ENCODE measurements at places on chromosomes 7 and 10.

DNA sequence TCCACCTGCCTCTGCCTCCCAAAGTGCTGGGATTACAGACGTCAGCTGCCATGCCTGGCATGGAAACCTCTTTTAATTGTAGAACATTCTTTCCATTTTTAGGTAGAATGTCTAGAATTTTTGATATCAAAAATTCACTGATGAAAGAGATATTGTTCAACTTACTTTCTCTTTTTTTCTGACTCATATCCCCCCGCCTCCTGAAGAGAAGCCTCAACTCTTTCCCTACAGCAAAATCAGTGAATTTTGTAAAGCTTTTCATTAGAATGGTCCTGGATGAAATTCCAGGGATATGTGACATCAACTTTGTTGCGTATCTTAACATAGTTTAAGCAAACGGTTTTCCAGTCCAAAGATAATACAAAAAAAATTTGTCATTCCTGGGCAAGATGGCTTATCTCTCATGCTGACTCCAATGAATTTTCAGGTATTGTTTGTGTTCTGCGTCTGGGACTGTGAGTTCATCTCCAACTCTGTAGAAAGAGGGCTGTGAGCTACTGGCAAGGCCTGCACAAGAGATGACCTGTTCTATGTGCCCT is 256.8 kb downstream of the BMPER start:
- DNase-seq = no peak

DNA sequence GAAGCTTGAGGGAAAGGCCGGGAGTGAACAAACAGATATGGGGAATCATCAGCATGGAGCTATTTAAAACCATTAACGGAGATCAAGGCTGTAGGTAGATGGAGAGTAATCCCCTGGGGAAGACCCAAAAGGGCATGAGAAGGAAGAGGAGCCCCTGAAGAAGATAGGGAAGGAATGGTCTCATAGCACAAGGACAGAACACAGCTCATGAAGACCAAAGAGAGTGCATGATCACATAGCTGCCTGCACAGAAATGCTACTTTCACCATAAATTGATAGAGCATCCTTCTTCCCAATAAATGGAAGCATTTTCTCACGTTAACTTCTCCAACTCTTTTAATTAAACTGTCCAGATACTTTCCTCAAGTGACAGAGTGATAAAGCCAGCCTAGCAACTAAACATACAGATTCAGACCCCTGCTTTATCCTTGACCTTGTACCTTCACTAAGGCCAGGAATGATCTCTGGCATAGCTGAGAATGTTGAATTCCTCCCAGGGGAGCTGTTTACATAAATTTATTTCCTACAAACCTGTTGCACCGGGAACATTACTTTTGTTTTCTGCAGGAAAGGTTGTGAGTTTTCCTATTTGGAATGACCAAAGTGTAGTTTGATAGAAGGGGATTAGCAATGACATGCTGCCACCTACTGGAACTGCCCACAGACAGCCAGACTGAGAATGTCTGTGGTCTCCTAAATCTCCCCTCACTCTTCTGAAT is 110.8 kb upstream of the LRGUK start:
- peak; percentile 26 for DNase-seq

- DNase-seq = no peak
Measured at GRCh38 chr7:141675436-141676215, 26.3 kb downstream of the DENND11 start.

DNA sequence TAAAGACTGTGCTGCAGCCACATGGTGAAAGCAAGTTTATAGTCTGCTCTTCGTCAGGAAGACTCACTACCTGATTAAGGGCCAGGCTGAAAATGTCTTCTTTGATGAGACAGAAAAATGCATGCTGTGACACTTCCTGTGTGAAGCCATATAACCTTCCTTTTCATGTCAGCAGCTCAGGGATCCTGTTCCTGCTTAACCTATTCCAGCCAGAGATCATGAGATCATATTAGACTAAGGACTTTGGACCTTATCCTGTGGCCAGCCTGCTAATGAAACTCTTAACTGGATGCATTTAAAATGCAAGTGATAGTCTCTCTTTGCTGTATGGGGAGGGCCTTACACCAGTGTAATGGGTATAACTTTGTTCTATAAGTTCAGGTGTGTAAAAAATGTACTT is 165.2 kb downstream of the PTEN start:
- no peak for DNase-seq

- DNase-seq = no peak
Measured at GRCh38 chr7:149248777-149249176, 9.3 kb downstream of the ZNF212 start.

GRCh38 chr10:102414749-102415148 is 3.8 kb downstream of the PSD start:
- no peak for DNase-seq

GRCh38 chr10:7755103-7755502 is 32.7 kb downstream of the KIN start:
- DNase-seq = no peak

- no peak for DNase-seq
Measured at GRCh38 chr7:105353752-105354328, 34.9 kb downstream of the SRPK2 start.

GRCh38 chr7:35716038-35716803 is 21.3 kb upstream of the HERPUD2 start:
- peak; percentile 78 for DNase-seq

GRCh38 chr10:30822693-30823465 is 193.3 kb upstream of the LYZL2 start:
- DNase-seq = no peak

DNA sequence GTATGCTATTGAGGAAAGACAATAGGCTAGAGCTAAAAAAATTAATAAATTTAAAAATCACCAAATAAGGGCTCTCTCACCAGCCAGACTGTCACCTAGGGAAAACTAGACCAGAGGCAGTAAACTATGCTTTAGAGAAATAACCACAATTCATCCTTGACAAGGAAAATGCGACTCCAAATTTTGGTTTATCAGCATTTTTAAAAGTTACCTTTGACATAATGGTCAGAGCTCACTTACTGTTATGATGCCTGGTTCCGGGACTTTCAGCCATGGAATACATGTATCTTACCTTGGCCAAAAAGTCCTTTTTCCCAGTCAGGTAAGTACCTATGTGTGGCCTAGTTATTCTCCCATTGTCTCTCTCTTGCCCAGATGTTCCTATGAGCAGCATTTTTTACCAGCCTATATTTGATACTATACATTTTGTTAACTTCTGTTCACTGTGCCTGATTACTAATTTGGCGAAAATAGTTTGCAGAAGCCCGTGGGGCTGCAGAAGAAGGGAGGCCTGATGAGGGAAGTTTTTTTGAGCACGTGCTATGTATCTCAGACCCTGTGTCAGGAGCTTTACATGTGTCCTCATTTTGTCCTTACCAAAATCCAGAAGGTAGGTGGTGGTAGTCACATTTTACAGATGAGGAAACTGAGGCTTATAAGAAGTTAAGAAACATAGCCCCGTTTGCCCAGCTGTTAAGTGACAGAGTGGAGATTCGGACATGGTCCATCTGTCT is 149.7 kb downstream of the CELF2 start:
- no peak for DNase-seq

GRCh38 chr7:116138202-116138801 is 72.0 kb upstream of the TES start:
- peak; percentile 75 for DNase-seq

DNA sequence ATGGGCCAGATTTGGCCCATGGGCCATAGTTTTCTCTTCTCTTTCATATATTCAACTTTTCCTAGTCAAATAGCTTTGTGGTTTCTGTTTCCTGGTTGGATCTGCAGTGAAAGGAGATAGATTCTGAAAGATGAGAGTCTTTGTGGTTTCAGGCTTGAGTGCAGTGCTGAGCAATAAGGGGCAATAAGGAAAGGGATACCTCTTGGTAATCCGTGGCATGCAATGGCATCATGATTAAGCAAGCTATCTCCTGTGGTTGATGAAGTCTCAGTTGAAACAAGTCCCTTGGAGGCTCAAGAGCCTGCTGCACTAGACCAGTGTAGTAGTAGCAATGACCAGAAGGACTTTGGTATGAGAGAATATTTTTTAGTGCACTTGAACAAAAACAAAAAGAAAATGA is 187.7 kb upstream of the CNTNAP2 start:
- DNase-seq = no peak

GRCh38 chr10:119625570-119626280 is 25.5 kb upstream of the BAG3 start:
- DNase-seq = no peak

GRCh38 chr10:78702186-78702585 is 366.6 kb upstream of the ZMIZ1 start:
- no peak for DNase-seq

GRCh38 chr7:105244594-105244993 is 144.1 kb downstream of the SRPK2 start:
- DNase-seq = no peak

DNA sequence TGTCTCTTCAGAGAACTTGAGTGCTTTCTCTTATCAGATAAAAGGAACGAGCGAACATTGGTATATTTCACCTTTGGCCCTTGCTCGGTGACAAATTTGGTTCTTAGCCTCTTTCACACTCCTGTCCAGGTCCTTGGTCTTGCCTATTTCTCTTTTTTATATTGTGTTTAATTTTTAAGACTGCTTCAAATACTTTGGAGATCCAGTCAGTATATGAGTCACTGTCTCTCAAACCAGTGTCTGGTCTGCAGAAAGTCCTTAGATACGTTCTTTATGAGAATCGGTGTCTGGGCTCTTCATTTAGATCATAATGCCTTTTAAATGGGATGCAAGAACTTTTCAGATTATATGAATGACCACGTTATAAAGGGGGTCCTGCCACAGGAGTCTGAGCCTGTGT is 55.0 kb downstream of the PIK3AP1 start:
- peak; percentile 49 for DNase-seq

DNA sequence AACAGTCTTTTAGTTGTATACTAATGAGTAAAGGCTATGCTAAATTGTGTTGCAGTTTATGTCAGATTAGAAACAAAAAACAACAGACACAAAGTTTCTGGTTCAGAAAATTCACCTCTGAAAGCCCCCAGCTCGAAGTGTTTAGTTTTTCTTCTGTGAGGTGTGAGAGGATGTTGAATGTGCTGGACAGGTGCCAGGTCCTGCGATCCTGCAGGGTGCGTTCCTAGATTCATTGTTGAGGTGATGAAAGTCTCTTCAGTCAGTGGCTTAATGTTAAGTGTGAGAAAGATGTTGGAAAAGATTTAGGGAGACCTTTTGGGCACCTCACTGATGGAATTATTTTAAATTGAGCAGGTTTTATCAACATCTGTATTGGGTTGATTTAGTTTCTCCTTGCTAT is 287.3 kb downstream of the SDK1 start:
- no peak for DNase-seq

DNA sequence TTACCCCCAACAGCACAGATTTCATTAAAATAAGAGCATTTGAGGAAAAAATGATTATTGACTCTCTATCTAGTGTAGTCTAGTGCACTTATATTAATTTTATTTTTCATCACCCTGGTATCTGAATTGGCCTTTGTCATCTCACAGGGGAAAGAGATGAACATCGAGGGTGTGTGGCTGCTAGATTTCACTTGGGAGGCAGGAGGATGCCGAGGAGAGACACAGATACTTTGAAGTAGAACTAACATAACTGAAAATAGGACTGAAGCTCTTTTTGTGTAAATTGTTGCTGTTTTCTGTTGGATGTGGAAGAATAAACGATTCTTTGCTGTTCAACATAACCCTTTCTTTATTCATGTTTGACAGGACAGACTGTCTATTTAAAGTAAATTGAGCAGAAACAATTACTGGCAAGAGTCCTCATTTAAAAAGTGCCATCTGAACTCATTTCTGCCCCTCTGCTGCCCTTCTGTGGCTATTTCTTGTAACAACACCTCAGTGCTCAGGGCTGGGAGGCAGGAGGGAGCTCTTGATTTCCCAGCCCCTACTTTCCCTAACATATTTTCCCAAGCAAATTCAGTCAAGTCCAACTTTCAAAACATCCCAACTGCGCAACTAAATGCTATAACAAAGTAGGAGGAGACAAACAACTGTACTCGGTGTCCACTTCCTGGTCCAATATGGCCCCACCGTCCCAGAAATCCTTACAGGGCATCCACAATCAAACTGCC is 15.6 kb downstream of the LYZL1 start:
- peak; percentile 61 for DNase-seq

DNA sequence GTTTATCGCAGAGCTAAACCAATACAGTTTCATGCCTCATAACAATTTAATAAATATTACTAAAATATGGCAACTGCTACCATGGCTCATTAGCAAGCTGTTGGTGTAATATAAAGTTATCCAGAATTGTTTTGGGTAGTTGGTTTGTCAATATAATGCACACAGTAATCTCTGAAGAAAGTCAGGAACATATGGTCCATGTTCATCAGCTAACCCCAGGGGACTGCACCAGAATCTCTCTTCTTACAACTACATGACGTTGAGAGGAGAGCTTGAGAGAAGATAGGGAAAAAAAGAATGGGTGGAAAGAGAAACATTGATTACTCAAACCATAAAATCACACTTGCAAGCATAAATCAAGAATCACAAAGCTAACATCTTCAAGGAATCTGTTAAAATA is 333.7 kb downstream of the NRG3 start:
- no peak for DNase-seq

Data from amniotic epithelial cell (primary cell).